HCEC 1CT (cell line): ENCODE measurements at places on chromosomes 3 and 15.
A peak's percentile ranks its signal among the peaks of the same experiment; 100 is the strongest.

- peak; percentile 63 for DNase-seq
These were observed 79.5 kb upstream of the POMGNT2 start for GRCh38 chr3:43185274-43185982.

DNA sequence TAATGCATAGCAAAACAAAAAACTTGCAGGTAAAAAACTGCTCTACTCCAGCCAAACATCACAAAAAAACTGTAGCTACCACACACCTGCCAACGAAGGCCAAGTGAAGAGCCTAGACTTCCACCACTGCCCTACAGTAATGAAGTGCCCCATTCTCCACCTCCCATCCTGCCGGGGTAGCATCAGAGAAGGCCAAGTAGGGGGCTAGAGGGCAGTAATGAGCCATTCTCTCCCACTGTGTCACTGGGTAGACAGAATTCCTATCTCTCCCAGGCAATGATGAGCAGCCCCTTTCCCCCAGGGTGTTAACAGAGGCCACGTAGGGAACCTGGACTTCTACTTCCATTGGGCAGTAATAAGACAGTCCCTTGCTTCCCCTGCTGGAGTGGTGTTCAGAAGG lies 9.5 kb downstream of the SEC22C start:
- DNase-seq: peak; percentile 39

GRCh38 chr3:78745847-78746246 lies 1022.0 kb downstream of the ROBO1 start:
- DNase-seq: no peak

- peak; percentile 63 for DNase-seq
These were observed at the start of gene ZBTB20 for GRCh38 chr3:115146418-115147328. Gene ZBTB20 (minus strand): TSS chr3:115147288.

DNA sequence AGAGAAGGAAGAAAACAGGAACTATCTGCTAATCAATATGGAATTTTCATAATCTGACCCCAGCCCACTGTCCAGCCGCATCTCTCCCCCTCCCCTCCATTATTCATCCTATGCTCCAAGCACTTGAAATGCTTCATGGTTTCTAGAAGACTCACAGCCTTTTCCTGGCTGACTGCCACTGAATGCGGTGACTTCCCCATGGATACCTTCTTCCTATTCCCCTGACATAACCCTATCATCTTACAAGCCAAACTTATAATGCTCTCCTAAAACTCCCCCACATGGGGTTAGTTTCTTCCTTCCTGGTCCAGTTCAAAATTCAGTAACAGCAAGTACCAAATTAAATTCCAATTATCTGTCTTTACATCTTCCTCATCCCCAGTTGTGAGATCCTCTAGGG lies 31.2 kb upstream of the PTX3 start:
- no peak for DNase-seq
